Glutamatergic neuron (in vitro differentiated cells): ENCODE measurements at places on chromosomes 1 and 21.
A peak's percentile ranks its signal among the peaks of the same experiment; 100 is the strongest.

DNA sequence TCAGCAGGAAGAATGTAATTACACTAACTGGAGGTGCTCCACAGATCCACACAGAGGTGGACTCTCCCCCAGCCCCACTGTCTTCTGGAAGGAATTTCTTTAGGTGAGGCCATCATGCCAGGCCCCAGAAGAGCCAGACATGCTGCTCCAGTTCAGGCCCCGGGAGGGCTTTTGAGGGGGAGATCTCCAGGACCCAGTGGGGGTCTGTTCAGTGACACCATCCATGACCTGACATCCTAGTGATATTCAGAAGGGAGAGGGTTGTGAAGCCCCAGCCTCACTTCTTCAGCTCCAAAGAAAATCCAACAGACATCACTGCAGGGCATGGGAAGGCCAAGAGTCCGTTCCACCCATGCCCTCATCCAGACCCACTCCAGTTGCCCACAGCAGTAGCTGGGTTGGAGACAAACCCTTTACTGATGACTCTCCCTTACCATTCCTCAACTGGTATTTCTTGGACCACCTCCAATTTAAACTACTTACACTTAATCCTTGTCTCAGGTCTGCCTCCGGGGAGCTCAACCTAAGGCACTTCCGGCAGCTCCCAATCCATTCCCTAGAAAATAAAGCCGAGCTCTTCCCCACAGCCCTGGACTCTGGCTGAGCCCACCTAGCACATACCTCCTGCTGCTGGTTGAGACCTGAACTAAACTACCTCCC is 39.2 kb downstream of the CSMD2 start:
- no peak overlapping the region for H3K4me3 ChIP-seq
- no peak for DNase-seq
- H3K36me3 ChIP-seq, result peaks cover 9% of the 10 kb centered on the region
- H3K27ac ChIP-seq, result no peak overlapping the region

DNA sequence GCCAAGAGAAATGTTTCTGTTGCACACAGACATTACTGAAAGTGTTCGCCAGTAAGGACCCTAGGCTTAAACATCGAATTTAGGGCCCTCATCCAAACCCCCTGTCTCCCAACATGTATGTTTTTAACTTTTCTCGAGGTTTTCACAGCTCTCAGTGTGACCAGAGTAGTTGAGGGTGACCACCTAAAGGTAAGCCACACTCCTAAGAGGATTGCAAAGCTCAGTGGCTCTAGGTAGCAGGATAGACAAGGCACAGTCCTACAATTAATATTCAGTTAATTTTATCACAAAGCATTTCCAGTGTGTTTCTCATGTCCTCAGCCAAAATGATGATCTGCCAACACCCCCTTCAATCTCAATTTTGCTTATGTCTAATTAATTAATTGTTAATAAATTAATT is 695 bp upstream of the ALG14 start:
- H3K27ac ChIP-seq, result peak overlapping the region; percentile 82
- no peak for DNase-seq
- H3K27me3 ChIP-seq, result peaks cover 3% of the 10 kb centered on the region
- H3K4me1 ChIP-seq, result peaks cover 2% of the 10 kb centered on the region
- no peaks in the 10 kb centered on the region for H3K36me3 ChIP-seq

- peaks cover 2% of the 10 kb centered on the region for H3K27me3 ChIP-seq
- H3K4me1 ChIP-seq, result no peaks in the 10 kb centered on the region
- H3K36me3 ChIP-seq, result peaks cover 3% of the 10 kb centered on the region
These were observed 65.5 kb upstream of the AK4 start for GRCh38 chr1:65082346-65083040.

DNA sequence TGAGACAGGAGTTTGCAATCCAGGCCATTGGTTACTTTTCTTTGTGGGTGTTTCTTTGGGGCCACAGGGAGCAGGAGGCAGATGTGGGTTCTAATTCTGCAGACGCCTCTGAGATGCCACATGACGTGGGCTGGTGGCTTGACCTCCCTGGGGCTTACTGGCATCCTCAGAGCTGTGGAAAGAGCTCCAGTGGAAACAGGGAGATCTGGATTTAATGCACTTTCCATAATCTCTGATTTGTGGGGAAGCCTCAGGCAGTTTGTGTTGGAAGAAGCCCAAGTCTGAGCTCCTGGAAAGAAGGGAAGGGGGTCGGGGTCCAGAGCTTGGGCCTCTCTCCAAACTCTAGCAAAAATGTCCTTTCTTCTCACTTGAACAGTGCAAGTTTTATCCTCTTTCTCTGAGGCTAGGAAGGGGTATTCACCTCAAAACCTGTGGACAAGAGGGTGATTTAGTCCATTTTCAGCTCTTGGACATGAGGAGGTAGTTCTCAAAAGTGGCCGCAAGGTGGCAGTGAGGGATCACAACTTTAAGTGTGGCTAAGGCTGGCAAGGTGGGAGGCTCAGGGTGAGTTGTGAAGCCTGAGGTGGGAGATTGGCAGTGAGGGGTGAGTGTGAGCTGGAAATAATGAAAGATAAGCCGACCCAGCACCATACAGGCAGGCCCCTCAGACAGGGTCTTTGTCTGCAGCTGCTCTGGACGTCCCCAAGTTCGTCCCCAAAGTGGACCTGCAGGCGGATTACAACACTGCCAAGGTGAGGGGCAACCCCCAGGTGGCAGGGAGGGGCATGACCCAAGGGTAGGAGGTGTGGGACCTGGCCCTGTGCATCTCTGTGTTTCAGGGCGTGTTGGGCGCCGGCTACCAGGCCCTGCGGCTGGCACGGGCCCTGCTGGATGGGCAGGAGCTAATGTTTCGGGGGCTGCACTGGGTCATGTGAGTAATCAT is 9.2 kb downstream of the IKBKE start:
- no peaks in the 10 kb centered on the region for H3K4me1 ChIP-seq
- H3K36me3 ChIP-seq, result no peaks in the 10 kb centered on the region
- peaks cover 6% of the 10 kb centered on the region for H3K27me3 ChIP-seq

DNA sequence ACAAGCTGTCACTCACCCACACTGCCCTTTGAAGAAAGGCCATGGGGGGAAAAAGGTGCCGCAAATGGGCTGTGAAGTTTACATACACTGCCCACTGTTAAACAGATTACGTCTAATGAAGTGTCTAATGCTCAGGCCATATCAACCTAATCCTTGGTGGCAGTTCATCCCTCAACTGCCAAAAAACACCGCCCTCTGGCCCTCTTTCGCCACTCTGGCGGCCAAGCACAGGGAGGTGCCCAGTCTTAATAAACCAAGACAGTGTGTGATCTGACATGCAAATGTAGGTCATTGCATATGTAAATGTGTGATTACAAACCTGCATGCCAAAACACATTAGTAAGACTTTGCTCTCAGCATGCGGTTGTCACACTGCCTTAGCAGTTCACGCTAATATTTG is 89.5 kb downstream of the NEK7 start:
- no peak overlapping the region for H3K27ac ChIP-seq
- no peak overlapping the region for H3K4me3 ChIP-seq
- no peak for DNase-seq
- no peaks in the 10 kb centered on the region for H3K36me3 ChIP-seq

DNA sequence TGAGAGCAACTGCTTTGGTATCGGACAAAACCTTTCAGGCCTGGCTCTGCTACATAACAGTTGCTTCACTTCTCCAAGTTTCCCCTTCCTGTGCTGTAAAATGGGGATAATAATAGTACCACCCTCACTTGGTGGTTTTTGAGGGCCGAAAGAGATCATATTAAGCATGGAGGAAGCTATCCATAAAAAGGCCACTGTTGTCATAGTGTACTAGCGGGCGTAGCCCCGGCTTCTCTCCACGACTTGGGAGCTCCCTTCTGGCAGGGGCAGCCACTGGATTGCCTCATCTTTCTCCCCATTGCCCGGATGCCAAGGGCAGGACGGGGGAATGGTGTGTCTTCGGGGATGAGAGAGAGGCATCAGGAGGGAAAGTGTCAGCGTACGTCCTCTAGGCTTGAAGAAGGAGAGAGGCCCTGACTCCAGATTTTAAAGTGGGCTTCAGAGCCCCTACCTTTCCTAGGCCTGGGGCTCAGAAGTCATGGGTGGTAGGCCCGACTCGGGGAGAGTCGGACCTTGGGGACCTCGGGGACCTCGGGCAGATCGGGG is 548 bp upstream of the MFSD2A start:
- peaks cover 10% of the 10 kb centered on the region for H3K4me1 ChIP-seq
- H3K27ac ChIP-seq, result no peak overlapping the region

DNA sequence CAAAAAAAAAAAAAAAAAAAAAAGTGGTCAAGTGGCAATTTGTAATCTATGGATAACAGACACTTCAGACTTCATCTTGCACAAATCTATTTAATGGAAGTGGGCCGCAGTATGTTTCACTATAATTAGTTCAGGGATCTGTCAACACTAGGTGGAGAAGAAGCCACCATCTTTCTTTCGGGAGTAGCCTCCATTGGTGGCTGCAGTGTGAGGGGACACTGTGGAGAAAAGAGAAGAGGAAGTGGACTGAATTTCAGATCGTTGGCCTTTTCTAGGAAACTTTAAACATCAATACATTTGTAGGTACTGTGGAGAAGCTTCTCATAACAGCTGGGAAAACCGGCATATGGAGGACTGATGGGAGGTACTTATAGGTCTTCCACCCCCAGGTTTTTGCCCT is 8.0 kb upstream of the ELAPOR1 start:
- peaks cover 6% of the 10 kb centered on the region for H3K27me3 ChIP-seq
- H3K4me3 ChIP-seq, result no peak overlapping the region
- peaks cover 3% of the 10 kb centered on the region for H3K4me1 ChIP-seq
- no peaks in the 10 kb centered on the region for H3K36me3 ChIP-seq
- H3K27ac ChIP-seq, result peak overlapping the region; percentile 35
- no peak for DNase-seq

DNA sequence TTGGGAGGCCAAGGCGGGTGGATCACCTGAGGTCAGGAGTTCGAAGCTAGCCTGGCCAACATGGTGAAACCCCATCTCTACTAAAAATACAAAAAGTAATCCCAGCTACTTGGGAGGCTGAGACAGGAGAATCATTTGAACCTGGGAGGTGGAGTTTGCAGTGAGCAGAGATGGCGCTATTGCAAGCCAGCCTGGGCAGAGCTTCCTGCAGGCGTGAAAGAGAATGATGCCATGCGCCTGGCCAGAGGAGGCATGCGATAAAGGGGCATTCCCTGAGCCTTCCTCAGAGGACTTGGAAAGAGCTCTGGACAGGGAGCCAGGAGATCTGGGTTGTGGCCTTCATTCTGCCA is 3.2 kb downstream of the E2F2 start:
- H3K4me1 ChIP-seq, result peaks cover 20% of the 10 kb centered on the region
- no peak overlapping the region for H3K4me3 ChIP-seq
- no peaks in the 10 kb centered on the region for H3K36me3 ChIP-seq
- no peak for DNase-seq
- no peak overlapping the region for H3K27ac ChIP-seq

DNA sequence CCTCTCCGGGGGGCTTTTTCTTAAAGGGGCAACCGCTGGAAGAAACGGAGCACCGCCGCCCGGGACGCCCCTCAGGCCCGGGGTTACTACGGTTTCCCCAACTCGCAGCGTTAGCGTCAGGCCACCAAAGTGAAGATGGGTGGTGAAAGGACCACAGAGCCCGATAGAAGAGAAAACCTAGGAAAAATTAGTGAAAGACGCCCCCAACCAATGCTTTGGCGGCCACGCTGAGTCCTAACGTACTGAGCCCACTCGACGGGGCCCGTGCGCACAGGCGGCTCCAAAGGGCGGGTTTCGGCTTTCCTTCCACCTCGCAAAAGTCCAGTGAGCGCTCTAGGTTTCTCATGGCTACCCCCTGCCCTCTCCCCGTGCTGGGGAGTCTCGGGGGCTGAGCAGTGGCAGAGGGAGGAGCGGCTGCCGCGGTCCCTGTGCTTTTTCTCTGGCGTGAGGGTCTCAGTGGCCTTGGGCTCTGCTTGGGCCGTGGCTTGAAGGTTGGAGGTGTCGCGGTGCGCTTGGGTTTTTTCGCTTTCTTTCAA is 12.2 kb upstream of the SPEN start:
- peaks cover 11% of the 10 kb centered on the region for H3K27me3 ChIP-seq
- peak overlapping the region; percentile 100 for H3K27ac ChIP-seq
- no peak for DNase-seq
- no peaks in the 10 kb centered on the region for H3K36me3 ChIP-seq

GRCh38 chr21:38631206-38631605 is 132.9 kb upstream of the ERG start:
- peaks cover 2% of the 10 kb centered on the region for H3K27me3 ChIP-seq
- H3K27ac ChIP-seq, result no peak overlapping the region

GRCh38 chr1:87330885-87331364 is 2.2 kb downstream of the LMO4 start:
- H3K4me1 ChIP-seq, result peaks cover 21% of the 10 kb centered on the region
- H3K27me3 ChIP-seq, result no peaks in the 10 kb centered on the region
- peaks cover 6% of the 10 kb centered on the region for H3K36me3 ChIP-seq
- DNase-seq, result no peak

DNA sequence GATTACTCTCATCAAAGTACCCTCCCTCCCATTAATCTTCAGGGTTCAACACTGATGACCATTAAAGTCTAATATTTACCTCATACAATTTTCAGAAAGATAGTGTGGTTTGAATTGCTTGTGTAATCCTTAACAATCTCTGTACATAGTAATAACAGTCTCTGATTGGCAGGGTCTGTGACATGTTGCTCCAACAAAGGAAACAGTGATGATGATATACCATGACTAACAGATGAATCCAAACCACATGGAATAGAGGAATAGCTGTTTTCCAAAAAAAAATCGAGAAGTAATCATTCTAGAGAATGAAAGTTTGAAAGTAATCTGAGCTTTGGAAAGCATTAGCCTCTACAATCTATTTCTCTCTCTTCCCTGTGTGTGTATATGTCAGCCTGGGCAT is 610.1 kb upstream of the NEGR1 start:
- H3K36me3 ChIP-seq, result no peaks in the 10 kb centered on the region
- peak overlapping the region; percentile 84 for H3K27ac ChIP-seq
- peaks cover 23% of the 10 kb centered on the region for H3K4me1 ChIP-seq
- DNase-seq, result no peak

DNA sequence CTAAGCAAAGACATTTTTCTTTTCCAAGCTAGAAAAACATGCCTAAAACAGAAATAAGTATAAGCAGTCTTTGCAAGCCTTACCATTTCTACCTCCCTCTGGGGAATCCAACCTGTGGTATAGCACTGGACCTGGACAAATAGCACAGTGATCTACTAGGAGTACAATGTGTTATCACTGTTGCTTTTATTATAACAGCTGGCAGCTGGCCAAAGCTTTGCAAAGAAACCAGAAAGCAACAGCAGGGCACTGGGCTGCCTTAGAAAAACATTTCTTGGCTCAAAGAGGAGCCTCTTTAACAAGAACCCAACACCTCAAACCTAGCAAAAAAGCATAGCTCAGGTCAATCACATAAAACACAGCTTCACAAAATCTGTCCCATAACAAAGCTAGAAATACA is 294.5 kb upstream of the GREM2 start:
- DNase-seq, result no peak
- peaks cover 4% of the 10 kb centered on the region for H3K36me3 ChIP-seq
- H3K27me3 ChIP-seq, result no peaks in the 10 kb centered on the region
- no peak overlapping the region for H3K4me3 ChIP-seq
- no peaks in the 10 kb centered on the region for H3K4me1 ChIP-seq
- no peak overlapping the region for H3K27ac ChIP-seq
